ENCODE measurements at places on chromosomes 1 and 21.

- DNase-seq: no peak
Observed at GRCh38 chr1:7517611-7518330, 253.3 kb upstream of the VAMP3 start.

- DNase-seq: no peak
Observed at GRCh38 chr1:60149251-60149650, 75.7 kb upstream of the C1orf87 start.

DNA sequence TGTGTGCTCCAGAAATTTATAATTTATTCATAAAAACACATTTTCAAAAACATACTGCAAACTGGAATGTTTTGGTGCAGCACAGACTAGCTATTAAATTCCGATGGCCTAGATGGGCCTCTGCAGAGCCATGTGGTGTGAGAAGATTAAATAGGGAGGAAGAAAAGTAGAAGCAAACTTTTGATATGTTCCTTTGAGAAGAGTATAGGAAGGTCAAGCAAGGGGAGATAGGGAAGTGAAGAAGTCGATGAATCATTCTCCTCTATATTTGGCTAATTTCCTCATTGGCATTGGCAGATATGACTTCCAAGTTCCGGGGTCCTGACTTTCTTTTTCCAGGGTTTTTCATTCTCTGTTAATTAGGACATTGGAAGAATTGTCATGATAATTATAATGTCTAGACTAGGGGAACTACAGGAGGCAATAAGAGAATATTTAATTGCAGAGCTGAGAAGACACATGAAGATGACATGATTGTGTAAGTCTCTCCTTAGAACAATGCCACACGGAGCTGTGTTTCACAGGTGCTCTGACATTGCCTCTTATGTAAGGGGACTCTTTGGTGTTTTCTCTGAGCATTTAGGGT lies 19.3 kb upstream of the ZNF326 start:
- DNase-seq: no peak

DNA sequence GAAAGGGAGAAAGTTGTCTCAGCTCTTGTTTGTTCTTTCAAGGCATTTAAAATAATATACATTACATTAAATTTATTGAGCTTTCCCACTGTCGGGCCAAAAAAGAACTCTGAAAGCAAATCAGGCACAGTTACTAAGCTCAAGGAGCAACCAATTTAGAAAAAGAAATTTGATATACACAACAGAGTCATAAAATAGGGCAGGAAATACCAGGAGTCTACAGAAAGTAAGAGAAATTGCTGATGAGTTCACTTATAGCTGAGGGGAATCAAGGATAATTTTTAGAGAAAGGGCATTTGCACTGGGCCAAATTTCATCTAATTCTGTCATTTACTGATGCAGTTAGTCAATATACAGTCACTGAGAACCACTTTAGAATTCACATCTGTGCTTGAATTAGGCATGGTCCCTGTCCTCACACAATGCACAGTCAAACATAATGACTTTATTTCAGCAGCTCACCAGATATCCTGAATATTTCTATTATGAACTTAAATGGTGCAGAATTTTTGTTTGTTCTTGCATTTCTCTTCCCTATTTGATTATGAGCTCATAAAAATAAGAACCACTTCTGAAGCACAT lies 249.6 kb upstream of the BEND5 start:
- DNase-seq: no peak

DNA sequence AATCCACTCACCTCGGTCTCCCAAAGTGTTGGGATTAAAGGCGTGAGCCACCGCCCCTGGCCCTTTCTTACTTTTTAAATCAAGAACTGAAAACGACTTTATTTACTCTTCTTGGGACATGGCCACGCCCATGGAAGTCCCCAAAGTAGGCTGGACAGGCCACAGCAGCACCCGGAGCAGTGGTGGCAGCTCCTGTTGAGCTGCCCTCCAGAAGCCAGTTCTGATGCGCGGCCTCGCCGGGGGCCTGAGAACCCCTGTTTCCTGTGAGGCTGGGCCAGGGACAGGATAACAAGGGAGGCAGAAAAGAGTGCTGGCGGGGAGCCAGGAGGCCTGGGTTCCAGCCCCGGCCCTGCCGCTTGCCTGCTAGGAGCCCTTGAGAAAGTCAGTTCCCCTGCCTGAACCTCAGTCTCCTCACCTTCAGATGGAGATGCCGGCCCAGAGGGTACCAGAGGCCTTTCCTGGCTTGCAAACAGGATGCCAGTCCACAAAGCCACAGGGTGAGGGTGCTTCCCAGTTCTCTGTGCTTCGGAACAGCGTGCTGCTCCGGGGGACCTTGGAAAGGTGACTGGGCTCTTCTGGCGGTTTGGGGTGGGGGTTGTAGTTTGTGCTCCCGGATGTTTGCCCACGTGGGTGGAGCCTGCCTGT lies 59.4 kb downstream of the RUNX3 start:
- no peak for DNase-seq

GRCh38 chr1:41678111-41678878 lies 193.8 kb upstream of the EDN2 start:
- DNase-seq: no peak

GRCh38 chr1:20530901-20531300 lies 21.5 kb upstream of the FAM43B start:
- no peak for DNase-seq

GRCh38 chr21:35147439-35147838 lies 98.3 kb upstream of the RUNX1 start:
- no peak for DNase-seq

DNA sequence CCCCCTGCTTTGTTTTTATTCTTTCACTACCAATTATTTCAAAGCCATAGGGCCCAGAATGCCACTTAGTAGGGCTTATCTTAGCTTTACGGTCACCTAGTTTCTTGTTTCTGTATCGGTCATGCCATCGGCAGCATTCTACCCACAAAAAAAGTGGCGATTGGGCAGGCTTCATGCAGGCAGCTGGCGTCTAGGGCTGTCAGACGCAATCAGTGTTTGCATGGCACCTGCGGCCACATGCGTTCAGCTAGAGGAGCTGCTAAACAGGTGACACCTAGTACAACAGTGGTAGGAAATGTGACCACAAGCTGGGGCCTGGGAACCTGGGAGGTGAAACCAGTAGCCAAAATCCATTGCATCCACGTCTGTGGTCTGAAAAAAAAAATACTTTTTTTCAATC lies 262.7 kb downstream of the PBX1 start:
- no peak for DNase-seq

GRCh38 chr1:111879081-111879480 lies 110.4 kb downstream of the KCND3 start:
- no peak for DNase-seq

- DNase-seq: no peak
Observed at GRCh38 chr1:198932351-198932991, 293.6 kb downstream of the PTPRC start.

- peak; percentile 17 for DNase-seq
Observed at GRCh38 chr1:206506405-206507283, 687 bp upstream of the RASSF5 start.

DNA sequence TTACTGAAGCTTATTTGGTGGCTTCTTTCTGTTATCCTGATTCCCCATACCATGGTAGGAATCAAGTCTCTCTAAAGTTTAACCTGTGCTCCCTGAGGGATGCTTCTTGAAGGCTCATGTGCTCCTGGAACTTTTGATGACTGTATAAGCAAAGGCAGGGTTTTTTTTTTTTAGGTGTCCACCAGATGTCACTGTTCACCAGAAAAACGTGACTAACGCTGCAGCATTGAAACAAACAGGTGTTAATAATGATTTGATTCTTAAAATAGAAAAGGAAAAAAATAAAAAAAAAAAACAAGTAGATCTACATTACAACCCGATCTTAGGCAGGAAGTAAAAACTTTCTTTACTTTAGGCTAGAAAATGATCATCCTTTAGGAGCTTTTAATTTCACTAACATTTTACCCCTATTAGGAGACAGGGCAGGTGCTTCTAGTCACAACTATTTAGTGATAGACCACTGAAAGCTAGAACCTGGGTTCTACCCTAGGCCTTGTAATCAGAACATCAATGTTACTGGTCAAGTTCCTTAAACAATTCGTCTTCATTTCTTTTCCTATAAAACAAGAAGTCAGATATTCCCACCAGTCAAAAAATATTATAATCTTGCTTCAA lies 223.0 kb downstream of the PLA2G4A start:
- DNase-seq: no peak

DNA sequence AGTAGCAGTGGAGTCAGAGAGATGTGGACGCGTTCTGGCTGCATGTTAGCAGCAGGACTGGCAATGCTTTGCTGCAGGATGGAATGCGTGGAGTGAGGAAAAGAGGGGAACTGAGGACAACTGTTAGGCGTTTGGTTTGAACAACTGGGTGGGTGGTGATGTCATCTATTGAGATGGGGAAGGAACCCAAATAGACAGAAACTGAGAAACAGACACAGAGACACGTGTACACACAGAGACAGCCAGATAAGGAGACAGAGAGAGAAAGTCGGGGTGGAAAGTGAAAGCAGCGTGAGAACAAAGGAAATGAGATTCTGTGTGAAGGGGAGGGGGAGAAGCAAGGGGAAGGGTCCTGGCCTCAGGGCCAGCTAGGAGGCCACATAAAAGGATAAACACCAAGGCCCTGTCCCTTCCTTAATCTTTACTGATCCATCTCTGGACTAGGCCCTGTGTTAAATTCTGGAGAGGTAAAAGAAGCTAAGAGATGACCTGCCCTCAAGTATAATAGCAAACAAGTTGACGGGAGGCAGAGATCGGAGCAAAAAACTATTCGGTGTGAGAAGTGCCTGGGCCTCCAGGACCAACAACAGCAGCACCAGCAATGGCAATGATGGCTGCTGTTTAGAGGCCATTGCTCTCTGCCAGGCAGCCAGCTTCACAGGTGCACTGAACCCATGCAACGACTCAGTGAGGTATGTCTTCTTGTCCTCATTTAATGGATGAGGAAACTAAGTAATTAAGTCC lies 31.6 kb downstream of the VWA5B1 start:
- no peak for DNase-seq

DNA sequence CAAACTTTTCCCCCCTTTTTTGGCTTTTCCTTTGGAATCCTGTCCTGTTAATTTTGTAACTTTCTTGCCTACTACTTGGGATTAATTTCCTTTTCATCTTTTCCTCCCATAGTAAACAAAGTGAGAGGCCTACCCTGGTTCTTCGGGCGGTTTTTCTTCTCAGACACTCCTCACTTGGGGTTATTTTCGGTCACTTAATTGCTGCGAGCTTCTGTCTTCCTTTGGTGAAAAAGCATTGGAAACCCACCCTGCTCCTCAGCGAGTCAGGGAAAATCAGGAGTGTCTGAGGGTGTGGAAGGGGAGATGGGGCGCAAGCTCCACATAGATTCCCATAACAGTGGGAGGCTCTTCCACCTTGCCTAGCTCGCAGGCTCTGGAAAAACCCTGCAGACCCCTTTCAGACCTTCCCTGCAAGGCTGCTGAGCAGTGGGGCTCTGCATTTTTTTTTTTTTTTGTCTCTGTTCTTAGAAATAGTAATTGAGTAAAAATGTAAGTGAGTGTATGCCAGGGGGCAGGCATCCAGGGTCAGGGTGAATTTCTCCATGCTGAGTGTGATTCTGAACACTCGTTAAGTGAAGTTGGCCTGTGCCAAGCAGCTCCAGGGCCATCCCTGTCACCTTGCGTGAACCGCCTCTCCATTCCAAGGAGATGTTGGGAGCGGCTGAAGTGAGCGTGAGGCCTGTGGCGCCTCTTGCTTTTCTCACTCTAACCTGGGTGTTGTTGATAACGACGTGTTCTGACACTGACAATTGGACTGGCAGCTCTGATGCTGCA lies 20.3 kb downstream of the TGFB2 start:
- no peak for DNase-seq

GRCh38 chr1:34276606-34277005 lies 99.9 kb downstream of the C1orf94 start:
- DNase-seq: no peak

DNA sequence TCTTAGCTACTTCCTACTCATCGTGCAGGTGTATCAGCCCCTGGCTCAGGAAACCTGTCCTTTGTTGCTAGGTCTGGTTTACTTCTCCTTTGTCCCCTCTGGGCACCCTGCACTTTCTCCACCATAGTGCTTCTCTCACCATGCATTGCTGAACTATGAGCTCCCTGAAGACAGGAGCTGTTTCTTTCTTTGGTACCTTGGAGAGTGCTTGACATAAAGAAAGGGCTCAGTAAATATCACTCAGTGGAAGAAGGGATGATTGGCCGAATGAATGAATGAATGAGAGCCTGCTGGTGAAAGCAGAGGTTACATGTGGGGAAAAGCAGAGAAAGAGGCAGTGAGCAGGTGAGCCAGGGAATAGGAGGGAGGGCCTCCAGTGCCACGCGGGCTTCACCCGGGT lies 9.8 kb upstream of the HMGB4 start:
- no peak for DNase-seq

GRCh38 chr1:78224246-78224785 lies 178.6 kb downstream of the GIPC2 start:
- DNase-seq: no peak

- no peak for DNase-seq
Observed at GRCh38 chr1:25649505-25650288, 33.1 kb downstream of the MAN1C1 start.

GRCh38 chr1:193062698-193063463 lies 3.5 kb downstream of the RO60 start:
- no peak for DNase-seq

GRCh38 chr1:2165646-2166045 lies 28.9 kb downstream of the FAAP20 start:
- DNase-seq: no peak

- peak; percentile 76 for DNase-seq
Observed at GRCh38 chr1:72282271-72283021, at the start of gene NEGR1. Gene NEGR1, minus strand, starts transcription at chr1:72282539.

DNA sequence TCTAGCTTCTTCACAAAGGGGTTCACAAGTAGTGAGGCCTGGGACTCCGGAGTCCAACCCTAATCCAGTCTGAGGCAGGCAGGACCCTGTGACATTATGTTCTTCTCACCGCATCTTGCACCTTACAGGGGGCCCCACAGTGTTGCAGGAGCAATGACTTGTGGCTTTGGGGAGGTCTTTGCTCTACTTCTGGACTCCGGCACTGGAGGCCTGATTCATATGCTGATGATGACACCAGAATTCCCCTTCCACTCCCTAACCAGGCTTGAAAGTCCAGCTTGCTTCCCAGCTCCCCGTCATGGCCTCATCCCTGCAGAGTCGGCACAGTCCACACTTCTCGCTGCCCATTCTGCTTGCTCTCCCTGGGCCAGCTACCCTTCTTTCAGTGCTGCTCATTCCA lies 96.3 kb upstream of the SLC44A3 start:
- no peak for DNase-seq

GRCh38 chr1:230752407-230752806 lies 5.2 kb downstream of the CAPN9 start:
- DNase-seq: no peak

GRCh38 chr21:23394458-23394857 lies 2212.8 kb downstream of the MRPL39 start:
- DNase-seq: no peak

GRCh38 chr1:12342401-12343003 lies 112.7 kb downstream of the VPS13D start:
- DNase-seq: no peak

DNA sequence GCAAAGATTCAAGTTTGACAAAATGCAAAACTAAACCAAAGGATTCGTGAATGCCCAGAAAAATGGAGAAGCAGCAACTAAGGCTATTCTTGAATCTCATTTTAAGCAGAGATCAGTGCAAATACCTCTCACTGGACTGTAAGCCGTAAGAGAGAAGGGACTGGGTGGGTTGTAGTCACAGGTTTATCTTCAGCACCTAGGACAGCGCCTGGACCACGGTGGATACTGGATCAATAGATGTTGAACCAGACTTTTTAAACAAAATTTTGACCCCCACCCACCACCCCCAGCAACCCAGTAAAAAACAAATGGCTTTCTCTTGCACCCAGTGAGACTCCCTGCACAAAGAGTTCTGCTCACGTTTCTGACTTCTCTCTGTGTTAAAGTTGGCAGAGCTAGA lies 347.1 kb downstream of the AJAP1 start:
- no peak for DNase-seq

Data from CD4-positive, alpha-beta T cell treated with Interleukin-1 beta for 1 hour (primary cell).